Tibial nerve (tissue), 4 donors: ENCODE measurements at places on chromosomes 4 and X.

- H3K4me3 ChIP-seq: no peak overlapping the region
- DNase-seq: no peak
- H3K27ac ChIP-seq: no peak overlapping the region
- no peaks in the 10 kb centered on the region for H3K27me3 ChIP-seq
- H3K36me3 ChIP-seq: no peaks in the 10 kb centered on the region
These were observed 33.2 kb upstream of the BMP15 start for GRCh38 chrX:50877310-50877709.

GRCh38 chr4:25509646-25510045, 132.6 kb downstream of the ANAPC4 start:
- H3K4me1 ChIP-seq: no peaks in the 10 kb centered on the region
- H3K27ac ChIP-seq: no peak overlapping the region
- DNase-seq: no peak
- no peaks in the 10 kb centered on the region for H3K36me3 ChIP-seq
- H3K27me3 ChIP-seq: no peaks in the 10 kb centered on the region
- H3K4me3 ChIP-seq: no peak overlapping the region

DNA sequence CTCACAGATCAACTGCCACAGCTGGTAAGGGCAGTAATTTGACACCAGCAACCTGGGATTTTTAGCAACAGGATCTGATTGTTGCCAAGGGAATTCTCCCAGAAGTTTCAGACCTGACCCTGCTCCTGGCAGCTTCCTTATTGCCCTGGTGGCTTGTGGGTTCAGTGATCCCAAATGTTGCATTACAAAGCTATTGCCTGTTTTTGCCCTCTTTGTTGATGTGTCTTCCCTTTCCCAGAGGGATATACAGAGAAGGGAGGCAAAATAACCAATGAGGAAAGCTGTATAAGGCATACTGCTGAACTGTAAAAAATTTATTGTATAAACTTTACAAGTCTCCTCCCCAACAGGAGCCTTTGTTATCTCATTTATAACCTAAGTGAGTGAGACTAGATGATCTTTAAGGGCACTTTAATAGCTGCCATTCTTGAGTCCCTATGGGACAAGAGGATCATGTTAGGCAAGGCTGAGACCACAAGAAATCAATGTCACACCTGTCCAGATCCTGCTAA, 22.2 kb downstream of the VSIG4 start:
- no peaks in the 10 kb centered on the region for H3K27me3 ChIP-seq
- H3K4me3 ChIP-seq: no peak overlapping the region
- H3K27ac ChIP-seq: no peak overlapping the region
- H3K4me1 ChIP-seq: no peaks in the 10 kb centered on the region
- H3K36me3 ChIP-seq: no peaks in the 10 kb centered on the region

GRCh38 chrX:53239474-53239873, 14.5 kb upstream of the KDM5C start:
- no peaks in the 10 kb centered on the region for H3K4me1 ChIP-seq
- H3K27me3 ChIP-seq: no peaks in the 10 kb centered on the region
- no peak overlapping the region for H3K4me3 ChIP-seq

- no peak for DNase-seq
- H3K4me3 ChIP-seq: no peak overlapping the region
- H3K27me3 ChIP-seq: no peaks in the 10 kb centered on the region
- no peaks in the 10 kb centered on the region for H3K36me3 ChIP-seq
- H3K27ac ChIP-seq: no peak overlapping the region
These were observed 671 bp downstream of the SLC7A11 start for GRCh38 chr4:138241281-138242075.

DNA sequence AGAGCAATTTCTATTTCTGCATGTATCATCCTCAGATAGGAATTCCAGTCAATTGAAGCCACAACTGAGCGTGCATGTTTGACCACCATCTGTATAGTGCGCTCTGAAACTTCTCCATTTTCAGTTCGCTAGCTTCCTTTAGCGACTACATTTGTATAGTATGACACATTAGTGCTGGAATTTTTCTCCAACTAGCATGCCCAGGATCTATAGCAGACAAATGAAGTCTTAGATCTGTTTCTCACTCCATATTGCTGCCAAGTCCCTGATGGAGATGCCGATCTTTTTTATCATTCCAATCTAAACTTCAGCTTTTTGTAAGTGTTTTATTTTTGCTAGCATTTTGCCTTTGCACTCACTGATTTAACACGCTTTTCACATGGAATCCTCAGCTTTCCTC, 774.8 kb upstream of the TENM3 start:
- no peaks in the 10 kb centered on the region for H3K27me3 ChIP-seq
- no peak overlapping the region for H3K4me3 ChIP-seq
- H3K36me3 ChIP-seq: no peaks in the 10 kb centered on the region
- no peak overlapping the region for H3K27ac ChIP-seq
- no peaks in the 10 kb centered on the region for H3K4me1 ChIP-seq

- DNase-seq: no peak
- H3K4me1 ChIP-seq: no peaks in the 10 kb centered on the region
- H3K27me3 ChIP-seq: no peaks in the 10 kb centered on the region
- H3K27ac ChIP-seq: no peak overlapping the region
- H3K36me3 ChIP-seq: no peaks in the 10 kb centered on the region
These were observed 19.3 kb downstream of the SEL1L3 start for GRCh38 chr4:25843340-25844097.

GRCh38 chrX:48573690-48574269, 504 bp upstream of the RBM3 start:
- no peaks in the 10 kb centered on the region for H3K27me3 ChIP-seq
- peaks cover 38% of the 10 kb centered on the region for H3K36me3 ChIP-seq
- DNase-seq: peak; percentile 14
- H3K4me1 ChIP-seq: peaks cover 12% of the 10 kb centered on the region
- H3K4me3 ChIP-seq: peak overlapping the region; percentile 22

DNA sequence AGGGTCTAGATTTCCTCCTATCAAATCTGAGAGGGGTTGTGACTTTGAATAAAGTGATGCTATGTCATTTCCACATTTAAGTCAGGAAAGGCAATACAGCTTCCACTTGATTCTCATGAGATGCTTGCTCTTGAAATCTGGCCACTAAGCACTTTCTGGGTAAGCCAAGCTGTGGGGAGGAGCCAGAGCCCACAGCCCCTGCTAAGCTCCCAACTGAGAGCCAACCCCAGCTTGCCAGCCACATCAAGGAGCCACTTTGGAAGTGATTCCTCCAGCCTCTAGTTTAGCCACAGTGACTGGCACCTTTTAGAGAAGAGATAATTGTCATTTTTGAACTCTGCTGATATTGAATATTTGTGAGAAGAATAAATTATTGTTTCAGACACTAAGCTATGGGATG, 1441.5 kb upstream of the IGFBP7 start:
- H3K4me1 ChIP-seq: no peaks in the 10 kb centered on the region
- H3K4me3 ChIP-seq: no peak overlapping the region
- no peak overlapping the region for H3K27ac ChIP-seq
- no peaks in the 10 kb centered on the region for H3K36me3 ChIP-seq
